ENCODE measurements at places on chromosomes 7 and 10.

DNA sequence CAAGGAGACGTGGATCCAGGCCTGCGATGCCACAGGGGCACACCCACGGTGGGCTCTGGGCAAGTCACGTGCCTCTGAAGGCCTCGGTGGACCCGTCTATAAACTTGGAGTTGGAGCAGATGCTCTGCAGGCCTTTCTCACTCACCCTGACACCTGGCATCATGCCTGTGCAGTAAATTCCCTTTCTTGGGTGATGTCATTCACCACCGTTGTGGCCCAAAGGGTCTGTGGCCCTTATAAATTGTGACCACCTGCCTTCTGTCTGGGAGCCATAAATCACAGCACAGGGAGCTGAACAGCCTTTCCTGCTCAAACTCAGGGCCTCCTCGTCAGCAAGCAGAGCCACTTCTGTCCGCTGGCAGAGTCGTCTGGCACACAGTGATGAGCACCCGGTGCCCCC, 52.2 kb downstream of the GPAM start:
- no peak for DNase-seq

GRCh38 chr10:89662596-89662995, 17.6 kb upstream of the PANK1 start:
- no peak for DNase-seq

DNA sequence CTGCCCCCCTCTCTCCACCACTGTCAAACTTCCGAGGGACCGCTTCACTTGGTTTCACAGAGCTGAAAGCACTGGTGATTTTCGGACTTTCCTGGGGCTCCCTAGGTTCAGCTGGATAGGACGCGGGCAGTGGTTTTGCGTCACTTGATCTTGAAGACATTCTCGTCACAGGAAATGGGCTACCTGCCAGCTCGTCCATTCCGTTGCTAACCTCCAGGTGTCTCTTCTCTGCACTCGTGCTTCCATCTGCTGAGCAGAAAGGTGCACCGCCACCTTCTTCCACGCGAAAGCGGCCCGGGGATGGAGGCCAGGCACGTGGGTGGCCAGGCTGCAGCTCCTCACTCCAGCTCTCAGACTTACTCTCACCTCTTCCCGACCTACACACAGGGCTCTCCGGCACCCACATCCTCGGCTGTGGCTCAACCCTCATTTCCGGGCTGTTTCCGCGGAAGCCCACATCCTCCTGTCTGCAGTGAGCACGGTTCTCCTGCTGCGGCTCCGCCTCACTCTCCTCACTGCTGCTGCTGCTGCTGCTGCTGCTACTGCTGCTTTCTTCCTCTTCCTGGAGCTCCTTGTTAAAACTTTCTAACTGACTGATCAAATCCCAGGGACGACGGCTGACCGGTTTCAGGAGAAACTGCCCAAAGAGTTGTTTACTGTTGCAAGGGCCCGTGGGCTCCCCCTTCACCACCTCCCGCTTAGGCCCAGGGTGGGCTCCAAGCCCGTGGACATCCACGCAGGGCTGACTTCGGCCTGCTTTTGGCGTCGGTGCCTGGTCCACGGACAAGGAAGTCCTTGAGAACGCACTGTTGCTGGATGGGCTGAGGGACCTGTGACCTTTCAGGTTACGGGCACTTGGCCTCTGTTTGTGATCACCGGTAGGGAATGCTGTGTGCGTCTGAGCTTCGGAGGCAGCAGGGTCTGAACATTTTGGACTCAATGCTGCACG, 32.1 kb downstream of the JCAD start:
- no peak for DNase-seq

DNA sequence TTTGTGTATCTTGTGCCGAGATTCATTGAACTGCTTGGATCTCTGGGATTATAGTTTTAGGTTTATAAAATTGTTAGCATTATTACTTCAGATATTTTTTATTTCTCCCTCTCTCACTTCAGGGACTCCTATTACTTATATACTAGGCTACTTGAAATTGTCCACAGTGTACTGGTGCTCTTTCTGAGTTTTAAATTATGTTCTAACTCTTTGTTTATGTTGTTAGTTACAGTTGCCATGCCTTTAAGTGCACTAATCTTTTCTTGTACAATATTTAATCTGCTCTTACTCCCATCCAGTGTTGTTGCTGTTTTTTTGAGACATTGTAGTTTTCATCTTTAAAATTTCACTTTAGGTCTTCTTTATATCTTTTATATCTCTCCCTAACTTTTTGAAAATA, 13.1 kb downstream of the PLEKHS1 start:
- no peak for DNase-seq

DNA sequence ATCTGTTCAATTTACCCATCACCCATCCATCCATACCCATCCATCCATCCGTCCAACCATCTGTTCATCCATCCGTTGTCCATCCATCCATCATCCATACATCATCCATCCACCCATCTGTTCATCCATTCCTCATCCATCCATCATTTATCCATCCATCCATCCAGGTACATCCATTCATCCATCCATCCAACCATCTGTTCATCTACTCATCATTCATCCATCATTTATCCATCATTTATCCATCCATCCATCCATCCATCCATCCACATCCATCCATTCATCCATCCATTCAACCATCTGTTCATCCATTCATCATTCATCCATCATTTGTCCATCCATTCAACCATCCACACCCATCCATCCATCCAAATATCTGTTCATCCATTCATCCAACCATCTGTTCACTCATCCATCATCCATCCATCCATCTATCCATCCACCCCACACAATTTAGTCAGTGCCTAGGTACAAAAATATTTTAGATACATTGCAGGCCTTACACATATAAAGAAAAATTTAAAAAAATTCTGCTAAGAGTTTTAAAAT, 119.1 kb downstream of the PRKCQ start:
- DNase-seq = no peak

DNA sequence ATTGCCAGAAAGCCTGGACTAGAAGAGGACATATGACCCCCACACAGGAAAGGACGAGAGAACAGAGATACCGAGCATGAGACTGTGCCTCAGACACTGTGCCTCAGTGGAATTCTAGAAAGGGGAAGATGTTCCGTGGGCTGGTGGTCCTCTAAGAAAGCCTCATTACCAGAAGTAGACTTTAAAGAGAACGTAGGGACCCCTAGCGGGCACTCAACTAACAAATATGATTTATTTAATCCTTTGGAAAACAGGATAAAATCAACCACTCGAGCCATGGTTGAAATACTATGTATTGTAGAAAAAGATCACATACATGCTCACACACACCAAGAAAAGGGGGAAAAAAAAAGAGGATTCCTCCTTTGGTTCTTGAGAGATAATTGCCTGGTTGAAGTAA, 701.2 kb upstream of the SORCS1 start:
- no peak for DNase-seq

DNA sequence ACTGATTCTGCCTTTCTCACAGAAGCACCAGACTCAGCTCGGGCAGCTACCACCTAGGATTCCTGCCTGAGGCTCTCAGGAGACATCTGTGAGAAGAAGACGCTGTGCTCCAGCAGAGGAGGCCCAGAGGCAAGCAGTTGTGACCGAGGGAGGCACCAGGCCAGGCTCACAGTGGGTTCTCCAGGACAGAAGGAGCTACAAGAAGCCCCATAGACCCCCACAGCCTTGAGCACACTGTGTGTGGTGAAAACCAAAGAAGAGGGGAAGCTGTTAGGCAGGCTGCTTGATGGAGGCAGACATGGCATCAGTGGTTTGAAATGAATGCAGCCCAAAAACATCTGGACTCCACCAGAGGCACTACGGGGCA, 198.8 kb downstream of the GRID1 start:
- DNase-seq = no peak

DNA sequence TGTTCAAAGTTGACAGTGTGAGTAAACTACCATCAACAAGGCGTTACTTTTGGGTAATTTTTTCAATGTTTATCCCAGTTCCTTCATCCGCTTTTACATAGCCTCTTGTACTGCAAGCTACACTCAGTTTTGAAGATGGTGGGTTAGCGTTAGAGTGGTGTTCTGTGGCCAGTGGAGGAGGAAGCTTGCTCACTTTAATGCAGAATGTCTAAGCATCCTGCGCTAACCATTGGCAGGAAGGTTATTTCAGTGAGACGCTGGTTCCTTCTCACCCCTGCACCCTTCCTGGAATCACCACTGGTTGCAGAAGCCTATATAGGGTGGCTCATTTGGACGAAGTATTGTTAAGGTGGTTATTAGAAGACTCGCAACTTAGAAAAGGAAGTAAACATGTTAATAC, 159.1 kb downstream of the CELF2 start:
- DNase-seq = no peak

DNA sequence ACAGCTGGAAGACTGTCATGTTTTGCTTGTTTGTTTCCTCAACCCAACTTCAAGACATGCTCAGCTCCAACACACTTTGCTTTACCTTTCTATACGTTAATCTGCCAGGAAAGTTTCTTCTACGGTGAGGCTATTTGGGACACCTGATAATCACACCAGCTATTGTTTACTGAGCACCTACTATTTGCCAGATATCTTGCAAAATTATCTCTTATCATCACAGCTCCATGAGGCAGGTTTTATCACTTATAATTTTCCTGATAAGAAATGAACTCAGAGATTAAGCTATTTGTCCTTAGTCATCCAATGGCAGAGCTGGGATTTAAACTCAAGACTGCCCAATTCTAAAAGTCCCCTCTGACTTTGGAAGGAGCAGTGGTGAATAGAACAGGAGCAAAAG, 117.4 kb downstream of the CREB5 start:
- no peak for DNase-seq

- DNase-seq = no peak
Measured at GRCh38 chr10:102876747-102877153, 7.5 kb downstream of the AS3MT start.

GRCh38 chr10:91150631-91151030, 69.8 kb upstream of the PCGF5 start:
- DNase-seq = no peak

DNA sequence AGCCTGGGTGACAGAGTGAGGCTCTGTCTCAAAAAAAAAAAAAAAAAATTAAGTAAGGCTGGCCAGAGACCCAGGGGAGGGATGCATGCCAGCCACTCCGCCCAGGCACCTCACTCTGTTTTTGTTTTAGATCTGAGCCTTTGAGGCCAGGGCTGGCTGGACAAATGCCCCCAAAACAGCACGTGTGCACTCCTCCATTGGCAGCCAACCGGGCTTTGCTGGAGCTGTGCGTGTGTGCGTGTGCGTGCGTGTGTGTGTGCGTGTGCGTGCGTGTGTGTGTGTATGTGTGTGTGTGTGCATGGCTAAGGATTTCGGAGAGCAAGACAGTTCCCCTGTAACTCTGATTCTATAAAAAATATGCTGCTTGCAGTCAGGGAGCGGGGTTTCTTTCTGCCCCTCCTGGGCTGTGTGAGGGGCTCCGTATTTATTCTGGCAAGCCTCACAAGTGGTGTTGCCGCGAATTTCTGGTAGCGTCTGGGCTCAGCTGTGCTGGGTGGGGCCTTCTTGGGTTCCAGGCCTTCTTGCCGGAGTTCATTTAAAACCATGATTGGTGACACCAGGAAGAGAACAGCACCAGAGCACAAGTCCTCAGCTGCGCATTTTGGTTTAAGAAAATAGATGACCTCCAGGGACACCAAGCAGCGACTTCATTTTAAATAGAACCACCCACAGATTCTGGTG, 28.1 kb upstream of the UNCX start:
- peak; percentile 89 for DNase-seq

- DNase-seq = no peak
Measured at GRCh38 chr7:80736371-80737125, 98.1 kb downstream of the CD36 start.

- DNase-seq = no peak
Measured at GRCh38 chr10:69684981-69685353, 54.9 kb downstream of the FAM241B start.

DNA sequence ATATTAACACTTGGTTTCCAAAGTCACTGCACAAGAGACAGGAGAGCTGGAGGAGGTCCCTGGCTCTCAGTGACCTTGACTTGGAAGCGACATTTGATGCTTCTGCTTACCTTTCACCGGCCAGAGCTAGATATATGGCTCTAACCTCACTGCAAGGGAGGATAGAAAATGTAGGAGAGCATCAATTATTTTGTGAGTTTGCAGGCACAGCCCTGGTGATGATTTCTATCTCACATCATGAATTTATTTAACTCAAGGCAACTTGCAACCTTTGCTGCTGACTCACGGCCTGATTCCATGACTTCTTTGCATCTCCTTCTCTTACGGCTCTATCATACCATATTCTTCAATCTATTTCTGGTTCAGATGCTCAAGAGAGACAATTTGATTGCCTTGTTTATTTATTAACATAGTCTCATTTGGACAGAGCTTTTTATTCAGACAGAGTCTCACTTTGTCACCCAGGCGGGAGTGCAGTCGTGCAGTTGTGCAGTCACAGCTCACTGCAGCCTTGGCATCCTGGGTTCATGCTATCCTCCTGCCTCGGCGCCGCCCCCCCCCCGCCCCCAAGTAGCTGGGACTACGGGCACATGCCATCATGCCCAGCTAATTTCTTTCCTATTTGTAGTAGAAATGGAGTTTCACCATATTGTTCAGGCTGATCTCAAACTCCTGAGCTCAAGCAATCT, 196.0 kb downstream of the REEP3 start:
- no peak for DNase-seq

DNA sequence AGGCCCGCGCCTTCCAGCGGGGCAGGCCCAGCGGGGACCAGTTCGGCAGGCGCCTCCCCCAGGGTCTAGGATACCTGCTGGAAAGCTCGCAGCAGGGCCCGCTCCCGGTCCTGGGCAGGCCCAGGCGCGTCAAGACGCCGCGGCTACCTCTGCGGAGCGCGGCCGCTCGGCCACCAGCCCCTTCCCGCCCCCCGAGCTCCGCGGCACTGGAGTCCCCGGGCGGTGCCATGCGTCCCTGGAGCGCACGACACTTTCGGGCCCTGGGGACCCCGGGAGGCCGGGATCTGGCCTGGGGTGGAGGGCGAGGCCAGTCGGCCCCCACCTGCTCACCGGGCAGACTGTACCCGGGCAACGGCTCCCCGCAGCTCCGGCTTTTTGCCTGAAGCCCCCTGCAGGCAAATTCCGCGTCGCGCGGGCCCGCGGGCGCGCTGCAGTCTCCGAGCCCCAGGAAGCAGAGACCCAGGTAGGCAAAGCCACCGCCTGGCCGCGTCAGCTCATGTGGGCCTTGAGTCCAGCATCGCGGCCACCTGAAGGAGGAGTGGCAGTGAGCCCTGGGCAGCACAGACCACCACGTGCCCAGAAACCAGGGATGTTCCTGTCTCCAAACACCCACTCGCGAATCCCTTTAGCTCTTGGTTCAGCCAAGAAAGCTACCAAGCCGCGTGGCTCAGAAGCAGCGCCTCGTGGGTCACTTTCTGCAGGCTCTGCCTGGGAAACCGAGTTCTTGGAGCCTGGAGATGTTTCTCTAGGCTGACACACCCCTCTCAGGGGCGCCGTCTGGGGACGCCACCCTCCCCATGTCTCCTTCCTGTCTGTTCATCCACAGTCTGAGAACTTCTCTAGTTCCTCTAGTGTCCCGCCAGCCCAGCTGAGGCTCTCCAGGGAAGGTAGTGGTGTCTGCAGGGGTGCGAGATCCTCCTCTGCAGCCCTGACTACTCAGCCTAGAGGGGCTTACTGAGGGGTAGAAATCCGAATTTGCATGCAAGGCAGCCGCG, 46.1 kb upstream of the APBB1IP start:
- no peak for DNase-seq

- no peak for DNase-seq
Measured at GRCh38 chr10:45155784-45156183, 155.1 kb downstream of the ZNF22 start.

Data from cerebellum (tissue), 4 donors.